ENCODE measurements at places on chromosomes 6 and 20.
A peak's percentile ranks its signal among the peaks of the same experiment; 100 is the strongest.

- DNase-seq, result no peak
Observed at GRCh38 chr6:119612176-119612891, 262.8 kb upstream of the MAN1A1 start.

DNA sequence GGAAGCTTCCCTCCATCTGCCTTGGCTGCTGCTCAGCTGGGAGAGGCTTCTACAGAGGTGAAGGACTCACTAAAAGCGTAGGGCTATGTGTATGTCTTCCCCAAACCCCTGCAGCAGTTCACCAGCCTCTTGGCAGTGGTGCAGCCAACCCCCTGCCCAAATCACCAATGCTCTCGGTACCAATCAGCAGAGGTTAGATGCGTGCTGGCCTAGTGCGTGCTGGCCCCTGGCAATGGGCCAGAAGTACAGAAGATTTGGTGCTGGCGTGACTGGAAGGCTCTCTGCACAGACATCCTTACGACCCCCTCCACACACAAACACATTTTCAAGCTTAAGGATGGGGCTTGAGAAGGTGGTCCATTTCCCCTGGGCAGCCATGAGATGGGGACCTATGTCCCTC lies 79.0 kb downstream of the MRPL14 start:
- DNase-seq, result no peak

GRCh38 chr6:56087421-56087820 lies 160.0 kb downstream of the COL21A1 start:
- no peak for DNase-seq

DNA sequence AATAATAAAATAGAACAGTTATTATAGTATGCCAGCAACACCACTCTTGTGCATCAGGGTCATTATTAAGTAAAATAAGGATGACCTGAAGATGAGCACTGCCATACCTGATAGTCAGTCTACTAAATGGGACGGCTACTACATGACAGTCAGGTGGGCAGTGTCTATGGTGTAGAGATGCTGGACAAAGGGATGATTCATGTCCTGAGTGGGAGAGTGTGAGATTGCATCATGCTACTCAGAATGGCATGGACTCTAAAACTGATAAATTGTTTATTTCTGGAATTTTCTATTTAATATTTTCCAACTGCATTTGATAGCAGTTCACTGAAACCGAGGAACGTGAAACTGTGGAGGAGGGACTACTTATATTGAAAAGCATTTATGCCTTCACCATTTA lies 38.8 kb downstream of the SNX9 start:
- DNase-seq, result no peak

DNA sequence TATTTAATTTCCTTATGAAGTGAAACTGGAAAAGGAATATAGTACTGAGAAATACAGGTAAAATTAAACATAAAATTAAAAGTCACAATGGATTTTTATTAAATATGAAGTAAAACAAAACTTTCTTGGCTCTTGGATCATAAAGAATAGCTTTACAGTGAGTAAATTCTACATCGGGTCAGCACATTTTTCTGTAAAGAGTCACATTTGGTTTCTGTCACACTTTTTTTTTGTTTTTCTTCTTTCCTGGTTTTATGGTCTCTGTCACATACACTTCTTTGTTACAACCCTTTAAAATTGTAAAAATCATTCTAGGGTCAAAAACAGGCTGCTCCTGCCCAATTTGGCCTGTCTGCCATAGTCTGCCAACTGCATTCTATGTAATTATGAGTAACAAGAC lies 254.4 kb upstream of the POU3F2 start:
- no peak for DNase-seq

GRCh38 chr6:154502553-154502952 lies 7.9 kb downstream of the CNKSR3 start:
- no peak for DNase-seq

DNA sequence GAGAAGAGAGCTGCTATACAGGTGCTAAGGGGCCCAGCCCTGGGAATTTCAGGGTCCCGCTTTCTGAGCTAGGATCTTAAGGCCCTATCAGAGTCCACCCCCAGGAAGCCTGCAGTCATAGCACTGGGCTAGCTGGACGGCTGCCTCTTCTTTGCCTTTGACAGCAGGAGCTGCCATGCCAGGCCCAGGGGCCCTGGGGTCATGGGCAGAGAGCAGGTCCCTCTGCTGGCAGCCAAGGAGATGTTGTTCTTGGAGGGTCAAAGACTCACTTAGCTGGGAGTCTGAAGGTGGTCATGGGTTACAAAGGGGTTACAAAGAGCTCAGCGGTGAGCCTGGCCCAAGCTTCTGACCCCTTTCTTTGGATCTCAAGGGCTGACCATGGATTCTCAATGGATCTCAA lies 52.7 kb downstream of the RPP21 start:
- no peak for DNase-seq

DNA sequence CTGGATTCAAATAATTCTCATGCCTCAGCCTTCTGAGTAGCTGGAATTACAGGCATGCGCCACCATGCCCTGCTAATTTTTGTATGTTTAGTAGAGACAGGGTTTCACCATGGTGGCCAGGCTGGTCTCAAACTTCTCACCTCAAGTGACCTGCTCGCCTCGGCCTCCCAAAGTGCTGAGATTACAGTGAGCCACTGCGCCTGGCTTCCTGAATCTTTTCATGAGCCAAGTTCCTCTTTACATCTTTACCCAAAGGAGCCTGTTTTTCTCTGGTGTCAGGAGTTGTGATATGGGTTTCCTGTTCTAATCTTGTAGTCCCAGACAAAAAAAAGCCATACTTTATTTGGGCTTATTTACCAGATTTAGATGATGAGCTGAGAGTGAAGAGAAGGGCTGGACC lies 34.4 kb downstream of the PCNA start:
- no peak for DNase-seq

DNA sequence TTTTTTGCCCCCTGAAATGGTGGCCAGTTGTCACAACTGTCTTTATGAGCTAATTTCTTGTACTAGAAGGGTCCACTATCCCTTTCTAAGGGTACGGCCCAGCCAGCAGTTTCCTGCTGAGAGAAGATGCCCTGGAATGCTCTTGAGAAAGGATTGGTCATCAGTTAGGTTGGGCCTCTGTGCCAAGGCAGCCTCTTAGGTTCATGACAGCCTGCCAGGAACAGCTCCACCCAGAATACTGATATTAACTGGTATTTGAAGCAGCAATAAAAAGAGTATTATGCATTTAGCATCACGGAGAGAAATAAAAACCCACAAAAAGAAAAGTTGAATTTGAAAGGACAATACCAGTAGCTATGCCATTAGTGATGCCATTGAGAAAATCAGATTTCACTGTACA lies 9.0 kb upstream of the HINT3 start:
- DNase-seq, result no peak

- DNase-seq, result no peak
Observed at GRCh38 chr20:59579404-59580145, 24.8 kb upstream of the PHACTR3 start.

DNA sequence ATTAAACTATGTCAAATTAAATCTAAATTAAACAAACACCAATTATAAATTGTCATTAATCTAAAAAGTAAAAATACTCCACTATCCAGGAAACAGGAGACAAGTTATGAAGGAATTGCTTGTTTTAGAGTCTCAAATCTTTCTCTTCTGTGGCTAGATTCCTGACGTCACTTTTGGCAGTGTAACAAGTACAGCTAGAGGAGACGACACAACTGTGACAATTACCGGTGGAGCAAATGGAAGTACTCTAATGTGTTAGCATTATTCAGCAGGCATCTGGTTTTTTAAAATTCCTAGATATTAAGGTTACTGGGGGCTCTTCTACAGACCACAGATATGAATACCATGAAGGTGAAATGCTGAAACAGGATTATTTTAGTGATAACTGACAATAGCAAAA lies 1042.7 kb downstream of the EPHA7 start:
- DNase-seq, result no peak

- no peak for DNase-seq
Observed at GRCh38 chr6:67640484-67640883, 994.6 kb upstream of the ADGRB3 start.

DNA sequence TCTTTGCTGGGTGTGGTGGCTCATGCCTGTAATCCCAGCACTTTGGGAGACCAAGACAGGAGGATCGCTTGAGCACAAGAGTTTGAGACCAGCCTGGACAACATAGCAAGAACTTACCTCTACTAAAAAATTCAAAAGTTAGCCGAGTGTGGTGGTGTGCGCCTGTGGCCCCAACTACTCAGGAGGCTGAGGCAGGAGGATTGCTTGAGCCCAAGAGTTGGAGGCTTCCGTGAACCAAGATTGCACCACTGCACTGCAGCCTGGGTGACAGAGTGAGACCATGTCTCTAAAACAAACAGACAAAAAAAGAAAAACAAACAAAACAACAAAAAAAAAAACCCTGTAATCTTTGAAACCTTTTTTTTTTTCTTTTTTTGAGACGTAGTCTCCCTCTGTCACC lies 67.5 kb downstream of the CAP2 start:
- DNase-seq, result no peak

DNA sequence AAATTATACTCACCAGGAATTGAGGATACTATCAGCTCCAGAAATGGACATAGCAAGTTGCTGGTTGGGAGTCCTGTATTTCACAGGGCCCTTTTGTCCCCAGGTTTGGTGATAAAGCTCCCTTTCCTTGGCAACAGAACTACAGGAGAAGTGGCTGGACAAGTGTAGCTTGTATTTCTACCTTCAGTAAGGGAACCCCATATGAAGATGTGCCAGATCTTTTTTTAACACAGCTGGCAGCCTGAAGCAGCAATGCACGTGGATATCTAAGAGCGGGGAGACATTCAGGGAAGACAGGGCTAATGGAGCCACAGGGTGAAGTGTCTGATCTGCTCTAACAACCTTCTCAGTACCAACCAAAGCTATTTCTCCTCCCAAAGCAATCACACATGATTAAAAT lies 373.9 kb upstream of the ID4 start:
- DNase-seq, result no peak

DNA sequence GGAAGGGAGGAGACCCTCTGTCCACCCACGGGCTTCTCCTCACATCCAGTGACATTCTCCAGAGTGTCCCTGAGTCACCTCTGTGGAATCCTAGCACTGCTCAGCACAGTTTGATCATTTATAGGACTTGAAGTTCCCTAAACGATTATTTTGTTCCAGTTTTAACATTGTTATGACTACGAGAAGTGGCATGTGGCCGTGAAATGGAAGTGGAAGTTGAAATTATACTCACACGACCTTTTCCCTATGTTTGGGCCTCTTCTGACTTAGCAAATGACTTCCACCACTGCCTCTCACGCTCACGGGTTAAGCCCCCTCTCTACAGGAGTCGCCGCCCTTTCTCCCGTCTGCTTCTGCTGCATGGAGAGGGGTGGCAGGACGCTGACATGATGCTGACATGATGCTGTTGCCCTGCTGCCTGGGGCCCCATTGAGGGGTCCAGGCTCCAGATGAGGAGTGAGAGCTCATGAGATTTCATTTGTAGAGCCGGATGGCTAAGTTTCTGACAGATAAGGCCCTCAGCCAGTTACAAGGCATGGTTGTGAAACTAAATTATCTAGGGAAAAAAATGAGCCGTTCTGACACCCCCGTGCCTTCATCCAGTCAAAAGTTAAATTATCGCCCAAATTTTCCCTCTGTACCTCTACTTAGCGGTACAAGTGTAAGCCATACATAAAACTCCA lies 153.6 kb upstream of the UST start:
- DNase-seq, result no peak

DNA sequence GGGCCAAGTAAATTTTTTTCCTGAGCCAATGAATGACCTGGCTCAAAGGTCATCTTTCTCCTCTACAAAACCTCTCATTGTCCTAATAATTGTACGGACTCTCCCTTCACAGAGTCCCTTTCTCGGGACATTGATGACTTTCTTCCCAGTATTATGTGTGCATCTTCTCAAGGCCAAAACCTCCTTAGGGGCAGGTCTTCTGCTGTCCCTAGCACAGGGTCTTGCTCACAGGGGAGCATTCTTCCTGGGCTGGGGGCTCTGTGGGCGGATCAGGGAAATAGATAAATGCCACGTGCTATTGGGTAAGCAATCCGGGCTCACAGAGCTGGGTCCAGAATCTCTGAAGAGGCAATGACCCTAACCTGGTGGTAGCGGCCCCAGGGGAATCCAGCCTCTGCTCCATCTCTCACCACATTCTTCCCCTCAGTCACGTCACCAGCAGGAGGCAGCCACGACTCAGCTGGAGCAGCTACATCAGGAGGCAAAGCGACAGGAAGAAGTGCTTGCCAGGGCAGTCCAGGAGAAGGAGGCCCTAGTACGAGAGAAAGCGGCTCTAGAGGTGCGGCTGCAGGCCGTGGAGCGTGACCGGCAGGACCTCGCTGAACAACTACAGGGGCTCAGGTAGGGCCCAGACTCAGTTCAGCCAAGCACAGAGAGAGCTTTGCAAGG lies 23.5 kb downstream of the CEP250 start:
- DNase-seq, result no peak

- peak; percentile 48 for DNase-seq
Observed at GRCh38 chr6:87799651-87800050, 97.6 kb upstream of the AKIRIN2 start.

- peak; percentile 65 for DNase-seq
Observed at GRCh38 chr20:50169329-50169823, 15.9 kb upstream of the PEDS1 start.

- DNase-seq, result no peak
Observed at GRCh38 chr6:14849185-14849584, 396.7 kb upstream of the JARID2 start.

GRCh38 chr6:3530515-3530914 lies 73.7 kb upstream of the SLC22A23 start:
- no peak for DNase-seq

DNA sequence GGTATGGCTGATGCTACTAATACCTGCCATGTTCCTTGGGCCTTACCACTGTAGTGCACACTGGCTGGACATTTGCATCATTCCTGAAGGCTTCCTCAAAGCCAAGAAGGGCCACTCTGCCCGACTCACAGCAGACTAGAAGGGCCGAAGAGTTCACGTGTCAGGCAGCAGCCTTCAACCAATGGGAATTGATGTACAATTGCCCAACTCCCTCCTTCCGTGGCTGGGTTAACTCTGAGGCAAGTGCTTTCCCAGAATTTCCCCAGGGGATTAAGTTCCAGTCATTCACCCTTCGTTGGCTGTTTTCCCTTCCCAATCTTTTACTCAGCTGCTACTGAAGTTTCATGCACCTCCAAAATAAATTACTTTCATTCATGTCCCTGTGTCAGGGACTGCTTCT lies 29.8 kb downstream of the PSMB9 start:
- DNase-seq, result no peak

GRCh38 chr6:150056916-150057315 lies 12.0 kb downstream of the ULBP3 start:
- DNase-seq, result no peak

GRCh38 chr6:74597266-74597665 lies 608.6 kb downstream of the COL12A1 start:
- no peak for DNase-seq

DNA sequence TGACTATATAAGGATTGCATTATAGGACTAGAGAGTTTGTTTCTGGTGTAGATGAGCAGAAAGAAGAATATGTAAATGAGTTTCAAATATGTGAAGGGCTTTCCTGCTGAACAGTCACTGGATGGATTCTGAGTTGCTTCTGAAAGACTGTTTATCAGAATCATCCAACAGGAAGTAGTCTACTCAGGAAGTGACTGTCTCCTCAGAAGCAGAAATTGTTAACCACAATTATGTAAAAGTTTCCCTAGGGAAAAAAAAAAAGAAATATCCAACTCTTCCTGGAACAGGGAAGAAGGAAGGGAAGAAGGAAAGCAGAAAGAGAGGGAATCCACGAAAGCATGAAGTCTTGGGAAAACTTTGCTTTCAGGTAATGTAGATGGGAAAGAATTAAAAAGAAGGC lies 138.9 kb downstream of the TENT5A start:
- no peak for DNase-seq

GRCh38 chr6:61977947-61978346 lies 308.1 kb downstream of the KHDRBS2 start:
- DNase-seq, result no peak

Data from naive B cell (primary cell).